ENCODE measurements at places on chromosomes 7 and 10.
A peak's percentile ranks its signal among the peaks of the same experiment; 100 is the strongest.

GRCh38 chr7:127578036-127578684 is 7.2 kb downstream of the GCC1 start:
- DNase-seq, result no peak

GRCh38 chr7:149369497-149369896 is 91.4 kb downstream of the ZNF777 start:
- DNase-seq, result no peak

DNA sequence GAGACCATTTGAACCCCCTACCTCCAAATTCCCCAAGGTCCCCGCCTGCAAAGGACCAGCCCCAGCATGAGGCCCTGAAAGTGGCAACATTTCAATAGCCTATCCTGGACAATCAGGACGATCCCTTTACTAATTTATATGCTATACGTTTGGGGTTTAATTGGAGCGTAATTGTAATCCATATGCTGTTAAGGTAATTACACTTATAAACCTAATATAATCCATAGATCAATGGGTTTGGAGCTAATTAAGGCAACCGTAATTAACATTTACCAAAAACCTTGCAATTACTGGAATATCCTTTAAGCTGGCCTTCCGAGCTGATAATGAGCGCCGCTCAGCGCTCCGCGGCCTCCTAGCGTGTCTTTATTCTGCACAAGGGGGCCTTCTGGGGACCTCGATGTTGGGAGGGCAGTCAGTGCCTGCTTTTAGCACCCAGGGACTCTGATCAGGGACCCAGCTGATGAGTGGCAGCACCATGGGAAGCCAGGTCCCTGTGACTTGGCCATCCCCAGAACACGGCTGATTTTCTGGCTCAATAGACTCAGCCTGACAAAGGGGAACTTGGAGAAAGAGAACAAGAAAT is 91.2 kb downstream of the LHPP start:
- no peak for DNase-seq

DNA sequence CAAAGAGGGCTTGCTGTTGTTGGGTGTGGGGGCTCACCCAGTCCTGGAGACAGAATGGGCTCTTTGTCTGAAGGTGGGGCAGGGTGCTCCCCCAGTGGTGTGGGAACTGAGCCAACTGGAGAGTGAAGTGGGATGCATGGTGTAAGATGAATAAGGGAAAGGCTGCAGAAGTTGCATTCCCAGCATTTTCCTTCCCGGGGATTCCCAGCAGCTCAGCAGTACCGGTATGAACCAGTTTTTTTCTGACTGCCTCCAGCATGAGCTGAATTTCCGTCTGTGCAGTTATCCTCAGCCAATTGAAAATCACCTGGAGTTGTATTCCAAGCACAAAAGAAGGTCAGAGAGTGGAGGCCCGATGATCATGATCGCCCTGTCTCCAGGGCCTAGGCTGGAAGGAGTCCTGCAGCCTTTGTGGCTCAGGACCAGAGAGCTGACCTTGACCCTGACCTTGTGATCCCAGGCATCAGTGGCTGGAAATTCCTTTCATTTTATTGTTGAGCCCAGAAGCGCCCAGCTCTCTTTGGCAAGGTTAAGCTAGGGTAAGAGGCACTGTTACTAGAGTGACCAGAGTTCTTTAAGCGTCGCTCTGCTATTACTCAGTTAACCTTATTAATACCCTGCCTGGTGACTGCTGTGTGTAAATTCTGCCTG is 33.4 kb downstream of the OGDH start:
- DNase-seq, result peak; percentile 66

DNA sequence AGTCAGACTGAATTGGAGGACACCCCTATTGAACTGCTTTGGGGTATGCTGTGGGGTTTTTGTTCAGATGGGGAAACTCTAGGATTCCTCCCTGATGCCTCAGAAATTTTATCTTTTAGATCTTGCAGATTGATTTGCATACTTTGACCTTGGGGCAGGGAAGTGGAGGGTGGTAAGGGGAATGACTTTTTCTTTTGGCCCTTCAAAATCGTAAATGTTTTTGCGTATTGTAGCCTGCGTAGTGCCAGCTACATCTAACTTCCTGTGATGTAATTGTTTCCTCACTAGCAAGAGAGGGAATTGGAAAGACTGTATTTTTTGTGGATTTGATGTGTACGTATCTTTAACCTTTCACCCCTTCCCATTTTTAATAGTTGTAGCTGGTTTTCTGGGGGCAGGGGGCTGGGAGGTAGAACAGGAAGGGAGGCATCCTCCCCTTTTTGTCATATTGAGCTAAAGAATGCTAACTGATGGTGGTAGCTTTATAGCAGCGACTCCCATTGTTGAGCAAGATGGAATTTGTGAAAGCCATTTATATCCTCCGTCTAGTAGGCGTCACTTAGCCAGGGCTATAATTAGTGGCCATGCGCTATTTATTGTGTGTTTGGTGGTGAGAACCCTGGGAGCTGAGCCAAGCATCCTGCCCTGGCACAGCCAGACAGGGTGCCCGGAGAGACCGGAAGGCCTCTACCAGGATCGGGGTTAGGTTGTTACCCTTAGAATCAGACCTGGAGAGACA is 11.3 kb downstream of the DUSP5 start:
- no peak for DNase-seq

GRCh38 chr7:90919816-90920215 is 323.7 kb downstream of the CDK14 start:
- DNase-seq, result no peak

- DNase-seq, result no peak
These were observed 59.6 kb upstream of the SEMA3E start for GRCh38 chr7:83708531-83708930.

- DNase-seq, result no peak
These were observed 126.5 kb downstream of the GFRA1 start for GRCh38 chr10:116146372-116147140.

GRCh38 chr7:66626331-66626934 is 2.2 kb upstream of the KCTD7 start:
- DNase-seq, result no peak

DNA sequence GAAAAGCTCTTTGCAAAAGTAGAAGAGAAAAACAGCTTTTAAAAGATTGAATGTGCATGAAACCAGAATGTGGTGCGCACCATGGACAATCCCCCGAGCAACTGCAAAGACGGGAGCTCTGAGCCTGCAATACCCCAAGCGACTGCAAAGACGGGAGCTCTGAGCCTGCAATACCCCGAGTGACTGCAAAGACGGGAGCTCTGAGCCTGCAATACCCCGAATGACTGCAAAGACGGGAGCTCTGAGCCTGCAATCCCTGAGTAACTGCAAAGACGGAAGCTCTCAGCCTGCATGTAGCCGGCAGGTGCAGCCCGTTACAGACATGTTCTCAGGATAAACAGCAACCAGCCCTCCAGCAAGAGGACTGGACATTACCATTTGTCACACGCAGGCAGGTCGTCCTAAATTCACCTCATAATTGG is 6.2 kb downstream of the ZNF775 start:
- DNase-seq, result no peak

DNA sequence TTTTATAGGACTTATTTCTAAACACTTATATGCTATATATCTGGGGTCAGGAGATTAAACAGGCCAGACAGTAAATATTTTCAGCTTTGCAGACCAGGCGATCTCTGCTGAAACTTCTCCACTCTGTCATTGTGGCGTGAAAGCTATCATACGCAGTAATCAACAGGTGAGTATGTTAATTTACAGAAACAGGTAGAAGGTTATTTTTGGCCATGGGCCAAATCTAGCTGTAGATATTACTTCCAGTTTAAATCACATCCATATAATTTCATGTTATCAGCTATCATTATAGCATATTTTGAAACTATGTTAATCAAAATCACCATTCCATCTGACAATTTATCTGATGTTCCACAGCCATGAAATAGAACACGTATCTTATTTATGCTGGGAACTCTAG is 67.8 kb downstream of the GPR37 start:
- DNase-seq, result no peak

DNA sequence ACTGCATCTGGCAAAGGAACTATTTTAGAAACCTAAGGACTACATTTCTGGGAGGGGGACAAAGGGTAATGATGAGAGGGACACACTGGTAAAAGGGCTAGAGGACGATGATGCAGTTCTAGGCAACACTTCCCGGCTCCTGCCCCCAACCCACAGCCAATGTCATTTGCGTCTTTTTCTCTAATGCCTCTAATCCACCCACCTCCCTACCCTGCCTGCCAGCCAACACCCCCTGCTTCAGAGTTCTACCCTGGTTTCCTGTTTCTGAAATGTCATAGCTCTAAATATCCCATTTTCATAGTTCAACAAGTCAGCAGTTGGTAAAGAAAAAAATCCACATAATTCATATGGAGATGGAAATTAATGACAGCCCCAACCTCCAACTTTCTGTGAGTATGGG is 79.0 kb downstream of the KIAA1549 start:
- no peak for DNase-seq

- DNase-seq, result no peak
These were observed 227.1 kb upstream of the MBL2 start for GRCh38 chr10:52999681-53000080.

DNA sequence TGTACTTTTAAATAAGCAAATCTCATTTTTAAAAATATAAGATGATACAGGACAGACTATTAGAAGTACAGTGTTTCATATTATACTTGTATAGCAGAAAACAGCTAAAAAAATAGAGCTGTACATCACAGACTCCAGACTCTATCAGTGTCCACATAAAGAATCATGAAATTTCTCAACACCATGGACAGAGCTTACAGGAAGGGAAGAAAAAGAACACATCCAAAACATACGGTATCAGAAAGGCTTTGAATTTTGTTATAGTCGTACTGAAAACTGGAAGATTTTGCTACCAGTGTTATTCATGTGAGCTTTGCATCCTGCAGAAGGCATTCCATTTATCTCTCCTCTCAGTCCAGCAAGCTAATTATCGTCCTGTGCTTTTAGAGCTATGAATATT is 183.2 kb upstream of the PTPRZ1 start:
- no peak for DNase-seq

GRCh38 chr7:111045449-111045848 is 45.5 kb upstream of the LRRN3 start:
- DNase-seq, result no peak
